Stimulated activated CD4-positive, alpha-beta T cell treated with anti-CD3 and anti-CD28 coated beads, TNF-alpha, amount 100 ng/mL, for 4 hours (primary cell): ENCODE measurements at places on chromosomes 12 and 14.

- DNase-seq: no peak
Observed at GRCh38 chr12:104333692-104334255, 30.2 kb downstream of the EID3 start.

- no peak for DNase-seq
Observed at GRCh38 chr12:54082397-54082892, 28.8 kb downstream of the HOXC4 start.

DNA sequence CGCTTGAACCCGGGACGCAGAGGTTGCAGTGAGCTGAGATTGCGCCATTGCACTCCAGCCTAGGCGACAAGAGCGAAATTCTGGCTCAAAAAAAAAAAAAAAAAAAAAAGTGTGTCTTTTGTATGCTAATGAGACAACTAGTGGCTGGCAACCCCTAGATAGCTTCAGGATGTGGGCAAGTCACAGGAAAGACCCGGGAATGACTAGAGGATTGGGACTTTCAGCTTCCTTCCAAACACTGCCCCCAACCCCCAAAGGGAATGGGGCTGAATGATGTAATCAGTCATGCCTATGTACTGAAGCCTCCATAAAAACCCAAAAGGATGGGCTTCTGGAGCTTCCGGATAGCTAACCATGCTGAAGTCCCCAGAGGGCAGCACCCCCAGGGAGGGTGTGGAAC, 28.6 kb downstream of the USP44 start:
- no peak for DNase-seq

GRCh38 chr12:54036620-54037359, 3.9 kb downstream of the HOXC5 start:
- no peak for DNase-seq

- no peak for DNase-seq
Observed at GRCh38 chr12:32183650-32184049, 77.0 kb downstream of the BICD1 start.

GRCh38 chr12:47801170-47801903, 18.4 kb downstream of the HDAC7 start:
- no peak for DNase-seq

- no peak for DNase-seq
Observed at GRCh38 chr12:13080266-13080665, 23.2 kb downstream of the GSG1 start.

DNA sequence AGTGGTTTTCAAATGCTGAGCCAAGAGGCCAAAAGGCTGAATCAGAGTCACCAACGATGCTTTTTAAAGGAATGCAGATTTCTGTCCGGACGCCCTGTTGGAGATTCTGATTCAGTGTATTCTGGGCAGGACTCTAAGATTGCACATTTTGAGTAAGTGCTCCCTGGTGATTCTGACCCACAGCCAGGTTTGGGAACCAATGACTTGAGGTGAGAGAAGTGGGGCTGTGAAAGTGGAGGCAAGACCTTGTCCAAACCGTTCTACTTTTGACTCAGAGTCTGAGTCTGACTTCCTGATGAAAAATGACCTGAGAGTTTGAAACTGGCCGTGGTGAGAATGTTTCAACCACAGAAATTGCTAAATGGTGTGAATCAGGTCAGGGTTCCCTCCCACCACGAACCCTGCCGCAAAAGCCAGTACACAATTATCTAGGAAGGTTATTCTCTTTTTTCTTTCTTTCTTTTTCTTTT, 90.2 kb downstream of the NTN4 start:
- no peak for DNase-seq

DNA sequence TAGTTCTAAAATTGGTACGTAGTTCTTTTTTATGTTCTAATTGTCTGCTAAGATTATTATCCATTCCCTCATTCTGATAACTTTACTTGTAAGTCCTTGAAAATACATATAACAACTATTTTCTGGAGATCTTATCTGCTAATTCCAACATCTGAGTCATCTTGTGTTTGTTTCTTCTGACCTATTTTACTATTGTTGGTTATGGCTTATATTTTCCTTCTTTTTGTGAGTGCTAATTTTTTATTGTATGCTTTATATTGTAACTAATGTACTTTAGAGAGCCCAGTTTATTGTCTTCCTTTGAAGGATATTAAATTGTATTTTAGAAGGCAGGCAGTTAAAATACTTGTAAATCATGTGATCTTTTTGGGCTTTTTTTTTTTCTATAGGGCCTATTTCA, 149.3 kb upstream of the LRFN5 start:
- no peak for DNase-seq

DNA sequence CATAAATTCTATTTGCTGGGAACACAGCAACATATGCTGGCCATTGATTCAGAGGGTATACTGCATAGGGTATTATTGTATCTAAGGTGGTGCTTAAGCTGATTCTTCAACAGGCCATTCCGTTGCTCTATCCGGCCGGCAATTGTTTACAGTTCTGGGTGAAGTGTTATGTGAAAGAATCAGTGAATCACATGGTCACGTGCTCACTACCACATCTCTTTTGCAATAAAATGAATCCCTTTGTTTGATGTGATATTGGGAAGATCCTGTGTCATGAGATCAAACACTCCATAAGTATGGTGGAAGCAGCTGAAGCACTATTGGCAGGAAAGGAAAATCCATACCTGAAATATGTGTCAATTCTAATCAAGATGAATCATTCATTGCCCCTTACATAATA, 7.6 kb upstream of the USP15 start:
- no peak for DNase-seq

GRCh38 chr14:95098984-95099599, 58.2 kb downstream of the DICER1 start:
- DNase-seq: no peak

- no peak for DNase-seq
Observed at GRCh38 chr14:98368221-98368620, 903.8 kb downstream of the BCL11B start.

GRCh38 chr12:124797321-124797720, 66.3 kb downstream of the SCARB1 start:
- DNase-seq: no peak

GRCh38 chr12:53190108-53190729, 9.5 kb upstream of the CSAD start:
- DNase-seq: no peak

DNA sequence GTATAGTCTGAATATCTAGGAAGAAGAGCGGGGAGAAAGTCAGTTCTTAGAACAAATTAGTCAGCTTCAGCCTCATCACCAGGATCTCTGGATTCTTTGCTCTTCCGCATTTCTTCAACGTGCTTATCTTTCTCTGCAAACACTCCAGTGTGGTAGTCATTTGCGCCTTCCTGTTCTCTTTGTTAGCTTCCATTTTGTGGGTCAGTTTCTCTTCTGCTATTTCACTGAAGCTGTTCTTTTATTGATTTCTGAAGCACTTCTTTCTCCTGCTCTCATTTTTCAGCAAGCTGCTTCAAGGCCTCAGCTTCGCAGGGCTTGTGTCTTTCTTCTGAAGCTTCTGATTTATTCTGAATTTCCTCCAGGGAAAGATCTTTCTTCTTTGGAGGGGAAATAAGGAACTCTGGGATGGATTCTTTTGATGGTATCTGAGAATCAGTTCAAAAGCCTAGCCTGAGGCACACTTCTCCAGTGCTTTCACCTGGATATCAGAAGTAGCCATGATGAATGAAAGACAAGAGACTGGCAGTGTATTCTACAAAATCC, 13.5 kb downstream of the AMN1 start:
- DNase-seq: no peak

- DNase-seq: no peak
Observed at GRCh38 chr14:65211341-65211987, 109.1 kb upstream of the MAX start.

- DNase-seq: no peak
Observed at GRCh38 chr14:84482256-84483071, 1047.5 kb upstream of the FLRT2 start.

DNA sequence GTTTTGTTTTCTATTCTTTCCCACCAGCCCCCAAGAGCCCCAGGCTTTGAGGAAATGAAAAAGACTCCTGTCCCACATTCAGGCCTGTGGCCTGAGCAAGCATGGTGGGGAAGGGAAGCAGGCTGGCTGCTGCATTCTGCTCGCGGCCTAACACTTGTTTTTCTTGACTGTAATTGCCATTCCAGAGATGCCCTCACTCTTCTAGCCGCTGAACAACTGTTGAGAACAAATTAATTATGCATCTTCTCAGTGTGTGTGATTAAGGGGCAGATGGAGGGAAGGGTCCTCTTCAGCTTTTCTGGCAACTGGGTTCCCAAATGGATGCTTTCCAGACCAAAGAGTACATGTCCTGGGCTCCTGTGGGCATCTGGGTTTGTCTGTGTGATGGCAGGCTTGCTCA, 43.3 kb downstream of the ADCK1 start:
- DNase-seq: no peak

DNA sequence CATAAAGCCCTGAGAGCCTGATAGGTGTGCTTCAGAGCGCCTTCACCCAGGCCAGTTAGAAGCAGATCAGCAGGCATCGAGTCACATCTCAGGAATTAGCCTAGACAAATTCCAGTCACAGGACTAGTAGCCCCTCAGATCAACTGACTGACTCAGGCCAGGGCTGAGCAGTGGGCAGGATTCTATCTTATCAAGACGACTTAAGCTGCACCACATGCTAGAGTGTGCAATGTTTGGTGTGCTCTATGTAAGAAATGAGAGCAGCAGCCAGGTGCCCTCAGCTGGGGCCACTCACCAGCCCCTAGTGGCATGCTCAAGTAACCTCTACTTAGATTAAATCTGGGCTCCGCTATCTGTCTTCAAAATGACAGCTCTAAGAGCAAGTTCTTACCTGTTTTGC, 19.7 kb upstream of the NGB start:
- DNase-seq: no peak

DNA sequence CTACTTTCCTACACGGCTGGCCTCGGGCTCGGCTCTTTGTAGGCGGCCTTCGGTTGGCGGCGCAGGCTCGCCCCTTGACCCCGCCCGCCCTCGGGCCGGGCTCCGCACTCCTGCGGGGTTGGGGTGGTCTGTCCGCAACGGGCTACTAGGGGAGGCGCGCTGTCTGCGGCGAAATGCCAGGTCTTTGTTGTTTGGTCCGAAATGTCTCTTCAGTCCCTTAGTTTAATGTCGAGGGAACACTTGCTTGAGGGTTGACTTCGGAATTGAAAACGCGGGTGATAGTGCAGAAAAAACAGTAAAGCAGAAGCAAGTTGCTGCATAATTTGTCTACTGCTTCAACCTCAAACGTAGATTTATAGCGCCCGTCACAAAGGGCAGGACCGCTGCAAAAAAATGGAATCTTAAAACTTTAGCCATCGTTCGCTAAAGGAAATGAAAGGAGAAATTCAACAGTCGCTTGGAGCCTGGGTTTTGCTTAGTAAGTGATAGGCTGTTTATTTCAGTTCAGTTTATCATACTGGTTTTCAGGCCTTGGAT, 390 bp downstream of the JKAMP start:
- no peak for DNase-seq

DNA sequence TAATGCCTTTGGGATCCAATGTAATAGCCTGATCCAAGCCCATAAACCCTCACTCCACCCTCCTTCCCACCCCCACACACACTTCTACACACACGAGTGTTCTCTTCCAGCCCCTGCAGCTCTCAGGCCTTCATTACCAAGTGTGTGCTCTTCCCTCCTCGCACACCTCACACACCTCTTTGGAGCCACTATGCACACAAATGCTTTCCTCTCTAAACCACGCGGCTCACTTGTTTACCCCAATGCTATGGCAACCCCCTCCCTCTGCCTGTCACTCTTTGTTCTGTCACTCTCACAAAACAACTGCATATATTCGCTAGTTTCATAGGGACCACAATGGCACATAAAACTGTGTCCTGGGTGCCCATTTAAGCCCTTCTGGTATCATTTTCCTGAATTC, 35.1 kb downstream of the PPP2R5E start:
- DNase-seq: no peak

DNA sequence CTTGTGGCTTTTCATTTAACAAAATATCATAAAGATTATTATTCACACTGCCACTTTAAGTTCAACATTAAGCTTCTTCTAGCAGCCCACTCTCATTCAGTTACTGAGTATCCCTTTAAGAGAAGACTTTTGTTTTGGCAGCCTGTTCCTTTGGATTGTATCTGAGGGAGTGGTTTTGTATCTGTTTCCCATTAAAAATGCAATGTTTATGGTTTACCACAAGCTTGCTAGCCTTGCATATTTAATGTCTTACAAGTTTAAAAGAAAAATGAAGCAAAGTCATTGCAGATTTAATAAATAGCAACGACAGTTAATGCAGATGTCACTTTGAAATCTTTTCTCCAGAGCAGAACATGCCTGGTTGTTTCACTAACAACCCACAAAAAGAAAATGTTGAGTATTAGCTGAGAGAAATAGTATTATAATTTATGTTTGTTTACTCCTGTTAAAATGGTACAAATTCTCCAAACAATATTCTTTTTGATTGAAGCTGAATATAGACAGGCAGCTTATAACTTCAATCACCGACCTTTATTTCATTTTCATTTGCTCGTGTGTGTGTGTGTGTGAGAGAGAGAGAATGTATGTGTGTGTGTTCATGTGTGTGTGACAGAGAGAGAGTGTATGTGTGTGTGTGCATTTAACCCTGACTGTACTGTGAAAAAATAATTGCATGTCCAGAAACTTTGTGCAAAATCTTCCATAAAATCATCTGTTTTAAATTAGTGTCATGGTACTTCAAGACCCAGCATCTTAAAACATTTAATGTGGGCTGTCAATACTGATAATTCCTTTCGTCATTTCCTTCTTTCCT, 1.8 kb downstream of the DCN start:
- DNase-seq: no peak
